ENCODE measurements at places on chromosomes 4 and X. TPM values are rescaled to one million over a fixed set of nuclear protein-coding genes. Genes with fewer than 3 reads are reported as not detected.

Gene USP17L15
- not detected for total RNA-seq

Gene F9
- total RNA-seq = not detected

Gene WAS
- total RNA-seq = 2.8 TPM

GRCh38 chr4:13910556-13910955, 283.0 kb upstream of the BOD1L1 start:
- no peak for DNase-seq

GRCh38 chr4:4572821-4573220, 31.0 kb upstream of the STX18 start:
- DNase-seq = no peak

- DNase-seq = no peak
Measured at GRCh38 chrX:48676893-48677270, 6.7 kb upstream of the WAS start.
